ENCODE measurements at places on chromosomes 7 and 10.

GRCh38 chr10:89813546-89813945, 112.2 kb downstream of the KIF20B start:
- H3K4me1 ChIP-seq, result no peaks in the 10 kb centered on the region
- H3K27ac ChIP-seq, result no peak overlapping the region
- no peaks in the 10 kb centered on the region for H3K27me3 ChIP-seq
- H3K36me3 ChIP-seq, result no peaks in the 10 kb centered on the region

DNA sequence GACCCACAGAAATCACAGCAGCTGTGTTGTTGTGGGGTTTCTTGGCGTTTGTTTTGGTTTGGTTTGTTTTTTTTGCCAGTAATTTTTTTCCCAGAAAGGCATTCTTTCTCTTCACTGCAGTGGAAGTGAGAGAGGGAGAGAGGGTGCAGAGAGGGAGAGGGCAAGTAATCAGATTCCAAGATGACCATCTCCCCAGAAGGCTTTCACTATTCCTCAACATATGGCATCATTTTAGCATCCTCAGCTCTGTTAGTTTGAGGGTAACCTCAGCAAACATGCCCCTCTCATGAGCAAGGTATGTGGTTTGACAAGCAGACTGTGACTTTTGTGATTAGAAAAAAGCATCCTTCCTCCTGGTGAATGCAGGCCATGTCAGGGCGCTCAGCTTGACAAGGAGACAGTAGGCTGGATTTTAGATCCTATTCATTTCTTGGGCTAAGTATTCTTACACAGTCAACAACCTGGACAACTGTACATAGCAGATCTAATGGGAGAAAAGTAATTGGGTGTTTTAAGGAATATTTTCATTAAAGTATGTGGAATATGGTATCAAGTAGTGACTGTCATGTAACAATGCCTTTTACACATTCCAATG, 86.3 kb upstream of the PIK3CG start:
- no peaks in the 10 kb centered on the region for H3K27me3 ChIP-seq
- no peak overlapping the region for H3K27ac ChIP-seq
- H3K4me3 ChIP-seq, result no peak overlapping the region
- DNase-seq, result no peak
- peaks cover 9% of the 10 kb centered on the region for H3K4me1 ChIP-seq

- H3K27ac ChIP-seq, result no peak overlapping the region
- no peak overlapping the region for H3K4me3 ChIP-seq
- H3K4me1 ChIP-seq, result no peaks in the 10 kb centered on the region
Observed at GRCh38 chr7:103093429-103093828, 18.5 kb downstream of the ARMC10 start.

- no peak for DNase-seq
- H3K36me3 ChIP-seq, result no peaks in the 10 kb centered on the region
- peaks cover 18% of the 10 kb centered on the region for H3K27me3 ChIP-seq
- H3K4me1 ChIP-seq, result no peaks in the 10 kb centered on the region
- no peak overlapping the region for H3K27ac ChIP-seq
Observed at GRCh38 chr10:63057509-63057908, 75.6 kb upstream of the NRBF2 start.

DNA sequence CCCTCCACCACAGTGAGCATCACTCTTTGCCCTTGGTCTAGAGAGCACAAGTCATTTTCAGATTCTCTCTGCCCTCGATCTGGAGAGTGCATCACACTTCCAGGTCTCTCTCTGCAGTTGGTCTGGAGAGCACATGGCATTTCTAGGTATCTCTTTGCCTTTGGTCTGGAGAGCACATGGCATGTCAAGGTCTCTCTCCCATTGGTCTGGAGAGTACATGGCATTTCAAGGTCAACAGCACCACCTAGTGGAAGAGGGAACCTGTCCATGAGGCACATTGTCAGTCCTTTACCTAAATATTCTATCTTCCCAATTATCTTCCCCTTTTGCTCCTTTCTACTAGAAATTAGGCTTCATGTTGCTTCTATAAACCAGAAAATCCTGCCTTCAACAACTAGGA, 1139.4 kb downstream of the XPNPEP1 start:
- H3K4me3 ChIP-seq, result no peak overlapping the region
- no peaks in the 10 kb centered on the region for H3K4me1 ChIP-seq
- peak; percentile 10 for DNase-seq
- no peak overlapping the region for H3K27ac ChIP-seq
- H3K36me3 ChIP-seq, result no peaks in the 10 kb centered on the region
- no peaks in the 10 kb centered on the region for H3K27me3 ChIP-seq

GRCh38 chr10:127757033-127757432, 20.0 kb downstream of the FOXI2 start:
- H3K4me1 ChIP-seq, result no peaks in the 10 kb centered on the region
- H3K27ac ChIP-seq, result no peak overlapping the region
- H3K4me3 ChIP-seq, result no peak overlapping the region
- DNase-seq, result no peak

DNA sequence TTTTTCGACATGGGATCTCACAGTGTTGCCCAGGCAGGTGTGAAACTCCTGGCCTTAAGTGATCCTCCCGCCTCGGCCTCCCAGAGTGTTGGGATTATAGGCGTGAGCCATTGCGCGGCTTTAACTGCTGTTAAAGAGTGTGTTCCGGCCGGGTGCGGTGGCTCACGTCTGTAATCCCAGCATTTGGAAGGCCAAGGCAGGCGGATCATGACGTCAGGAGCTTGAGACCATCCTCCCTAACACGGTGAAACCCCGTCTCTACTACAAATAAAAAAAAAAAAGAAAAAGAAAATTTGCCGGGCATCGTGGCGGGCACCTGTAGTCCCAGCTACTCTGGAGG, 1.1 kb downstream of the RABGEF1 start:
- H3K4me1 ChIP-seq, result peaks cover 5% of the 10 kb centered on the region
- H3K27me3 ChIP-seq, result no peaks in the 10 kb centered on the region
- H3K4me3 ChIP-seq, result peak overlapping the region; percentile 69

- no peak overlapping the region for H3K4me3 ChIP-seq
- no peak overlapping the region for H3K27ac ChIP-seq
- DNase-seq, result no peak
- peaks cover 12% of the 10 kb centered on the region for H3K4me1 ChIP-seq
- no peaks in the 10 kb centered on the region for H3K36me3 ChIP-seq
Observed at GRCh38 chr10:103839872-103840739, 15.3 kb downstream of the SH3PXD2A start.

- H3K4me3 ChIP-seq, result no peak overlapping the region
- no peaks in the 10 kb centered on the region for H3K4me1 ChIP-seq
- no peak for DNase-seq
- no peaks in the 10 kb centered on the region for H3K27me3 ChIP-seq
- H3K36me3 ChIP-seq, result no peaks in the 10 kb centered on the region
- H3K27ac ChIP-seq, result no peak overlapping the region
Observed at GRCh38 chr7:110507369-110507768, 583.6 kb upstream of the LRRN3 start.

DNA sequence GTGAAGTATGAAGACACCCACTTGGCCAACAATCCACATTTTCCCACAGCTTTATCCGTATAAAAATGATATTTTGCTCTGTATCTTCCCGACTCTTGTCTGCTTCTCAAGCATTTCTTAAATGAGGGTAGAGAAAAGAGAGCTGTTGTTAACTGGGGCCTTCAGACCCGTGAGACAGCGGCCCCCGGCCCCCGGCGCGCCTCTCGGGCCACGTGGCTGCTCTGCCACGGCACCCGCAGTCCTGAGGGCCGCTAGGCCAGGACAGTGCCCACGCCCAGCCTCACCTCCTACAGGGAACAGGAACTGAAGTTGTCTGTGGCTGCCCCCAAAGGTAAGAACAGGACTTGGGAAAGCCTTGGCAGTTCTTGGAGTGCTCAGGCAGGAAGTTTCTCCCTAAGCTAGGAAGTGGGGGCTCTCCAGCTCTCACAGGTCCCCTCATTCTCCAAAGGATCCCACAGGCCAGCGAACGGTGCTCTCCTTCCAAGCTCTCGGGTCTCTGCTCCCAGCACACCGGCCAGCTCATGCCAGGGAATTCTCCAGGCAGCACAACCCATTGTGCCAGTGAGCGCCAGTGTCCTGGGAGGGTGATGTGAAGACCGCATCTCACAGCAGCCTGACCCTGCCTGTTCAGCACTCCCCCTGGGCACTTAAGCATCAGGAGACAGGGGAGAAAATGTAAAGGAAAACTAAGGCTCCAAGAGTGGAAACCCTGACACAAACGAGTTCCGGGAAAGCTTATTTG, 230.3 kb upstream of the PFKP start:
- no peaks in the 10 kb centered on the region for H3K36me3 ChIP-seq
- no peak for DNase-seq
- no peak overlapping the region for H3K4me3 ChIP-seq
- H3K27me3 ChIP-seq, result no peaks in the 10 kb centered on the region
- H3K27ac ChIP-seq, result no peak overlapping the region

GRCh38 chr10:115937768-115938056, 335.3 kb downstream of the GFRA1 start:
- H3K4me3 ChIP-seq, result no peak overlapping the region
- H3K4me1 ChIP-seq, result no peaks in the 10 kb centered on the region
- no peaks in the 10 kb centered on the region for H3K27me3 ChIP-seq
- no peak for DNase-seq

DNA sequence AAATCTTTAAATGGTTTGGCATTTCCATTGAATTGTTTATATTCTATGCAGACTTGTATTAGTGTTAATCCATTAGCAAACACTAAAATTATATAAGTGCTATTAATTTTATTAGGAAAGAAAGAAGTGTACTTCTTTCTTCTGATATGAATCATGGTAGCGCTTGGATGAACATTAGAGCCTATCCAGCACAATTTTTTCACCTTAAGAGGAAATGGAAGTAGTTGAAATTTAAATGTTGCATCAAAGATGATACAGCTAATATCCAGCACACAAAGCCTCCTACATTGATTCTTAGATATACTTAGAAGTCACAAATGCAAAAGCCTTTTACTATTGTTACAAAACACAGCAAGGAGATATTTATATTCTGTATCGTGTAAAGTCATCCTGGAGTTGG, 174.5 kb downstream of the AHR start:
- no peak for DNase-seq
- H3K4me1 ChIP-seq, result no peaks in the 10 kb centered on the region
- H3K4me3 ChIP-seq, result no peak overlapping the region
- H3K27ac ChIP-seq, result no peak overlapping the region

DNA sequence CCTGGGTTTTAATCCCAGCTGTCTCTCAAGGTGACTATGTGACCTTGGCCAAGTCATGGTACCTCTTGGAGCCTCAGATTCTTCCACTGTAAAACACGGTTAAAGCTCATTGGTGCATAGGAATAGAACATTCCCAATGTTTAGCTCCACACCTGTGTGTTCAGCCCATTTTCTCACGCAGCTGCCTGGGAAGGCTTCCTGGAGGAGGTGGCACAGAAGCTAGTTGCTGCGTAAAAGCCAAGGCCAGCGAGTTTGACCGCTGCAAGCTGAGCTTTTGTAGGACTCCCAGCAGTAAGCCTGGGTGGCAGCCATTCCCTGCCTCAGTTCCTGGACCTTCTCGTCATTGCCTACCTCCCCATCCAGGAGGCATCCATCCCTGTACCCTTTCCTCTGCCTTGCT, 326.6 kb downstream of the RPS24 start:
- no peak for DNase-seq
- H3K4me1 ChIP-seq, result no peaks in the 10 kb centered on the region
- no peak overlapping the region for H3K27ac ChIP-seq
- H3K36me3 ChIP-seq, result no peaks in the 10 kb centered on the region

GRCh38 chr10:22693860-22694259, 20.5 kb downstream of the PIP4K2A start:
- no peak overlapping the region for H3K27ac ChIP-seq
- no peaks in the 10 kb centered on the region for H3K36me3 ChIP-seq
- no peak for DNase-seq

GRCh38 chr7:50856806-50857205, 74.1 kb upstream of the GRB10 start:
- no peak for DNase-seq
- no peak overlapping the region for H3K4me3 ChIP-seq
- no peak overlapping the region for H3K27ac ChIP-seq
- no peaks in the 10 kb centered on the region for H3K36me3 ChIP-seq
- no peaks in the 10 kb centered on the region for H3K4me1 ChIP-seq

DNA sequence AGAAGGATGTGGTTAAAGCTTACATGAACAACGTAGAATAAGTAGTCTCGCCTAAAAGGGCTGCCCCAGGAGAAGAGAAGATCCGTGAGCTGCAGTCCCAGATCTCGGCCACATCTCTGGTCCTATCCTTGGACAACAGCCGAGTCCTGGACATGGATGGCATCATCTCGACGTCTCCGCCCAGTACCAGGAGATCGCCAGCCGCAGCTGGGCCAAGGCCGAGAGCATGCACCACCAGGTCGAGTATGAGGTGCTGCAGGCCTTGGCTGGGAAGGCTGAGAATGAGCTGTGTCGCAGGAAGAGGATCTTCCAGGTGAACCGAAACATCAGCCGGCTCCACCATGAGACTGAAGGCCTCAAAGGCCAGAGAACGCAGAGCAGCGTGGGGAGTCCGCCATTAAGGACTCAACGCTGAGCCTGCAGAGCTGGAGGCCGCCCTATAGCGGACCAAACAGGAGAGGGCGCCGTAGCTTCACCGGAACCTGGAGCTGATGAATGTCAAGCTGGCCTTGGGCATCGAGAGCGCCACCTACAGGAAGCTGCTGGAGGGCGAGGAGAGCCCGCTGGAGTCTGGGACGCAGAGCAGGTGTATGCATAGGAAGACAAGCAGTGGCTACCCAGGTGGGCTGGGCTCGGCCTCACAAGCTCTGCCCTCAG, 22.2 kb downstream of the LIPK start:
- no peak overlapping the region for H3K27ac ChIP-seq
- no peaks in the 10 kb centered on the region for H3K27me3 ChIP-seq
- H3K36me3 ChIP-seq, result no peaks in the 10 kb centered on the region
- DNase-seq, result no peak
- H3K4me1 ChIP-seq, result no peaks in the 10 kb centered on the region

DNA sequence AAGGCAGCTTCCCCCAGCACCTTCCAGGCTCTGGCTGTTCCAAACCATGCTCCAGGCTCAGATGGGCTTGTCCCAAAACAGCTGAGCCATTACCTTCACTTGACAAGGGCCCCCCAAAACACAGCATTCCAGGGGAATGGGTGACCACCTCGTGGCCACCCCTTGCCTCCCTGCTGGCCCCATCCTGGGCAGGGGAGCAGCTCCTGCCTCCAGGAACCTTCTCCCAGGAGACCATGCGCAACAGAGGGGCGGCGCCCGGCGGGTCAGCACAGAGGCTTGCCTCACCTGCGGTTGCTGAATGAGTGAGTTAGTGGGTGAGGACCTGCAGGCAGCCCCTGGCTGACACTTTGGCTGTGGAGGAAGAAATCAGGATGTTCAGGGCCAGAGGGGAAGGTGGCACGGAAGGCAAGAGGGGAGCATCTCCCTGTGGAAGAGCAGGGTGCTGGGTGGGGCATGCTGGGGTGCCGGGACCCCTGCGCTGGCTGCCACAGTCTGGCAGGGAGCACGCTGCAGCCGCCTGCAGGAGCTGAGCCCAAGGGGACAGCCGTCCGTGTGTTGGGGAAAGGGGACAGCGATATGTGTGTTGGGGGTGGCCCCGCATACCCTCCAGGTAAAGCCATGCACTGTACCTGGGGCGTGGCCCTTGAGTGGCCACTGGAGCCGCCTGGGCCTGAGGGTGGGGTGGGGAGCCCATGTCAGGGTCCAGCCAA, 54.7 kb downstream of the PWWP2B start:
- no peak overlapping the region for H3K4me3 ChIP-seq
- peak overlapping the region; percentile 61 for H3K27ac ChIP-seq
- peaks cover 56% of the 10 kb centered on the region for H3K4me1 ChIP-seq

All from Panc1 (cell line).